EH (cell line): ENCODE measurements at places on chromosomes 2 and 18.

- DNase-seq, result no peak
Measured at GRCh38 chr2:123086613-123087385, 938.3 kb upstream of the CNTNAP5 start.

- DNase-seq, result no peak
Measured at GRCh38 chr18:49560624-49561288, 1.1 kb upstream of the LIPG start.

DNA sequence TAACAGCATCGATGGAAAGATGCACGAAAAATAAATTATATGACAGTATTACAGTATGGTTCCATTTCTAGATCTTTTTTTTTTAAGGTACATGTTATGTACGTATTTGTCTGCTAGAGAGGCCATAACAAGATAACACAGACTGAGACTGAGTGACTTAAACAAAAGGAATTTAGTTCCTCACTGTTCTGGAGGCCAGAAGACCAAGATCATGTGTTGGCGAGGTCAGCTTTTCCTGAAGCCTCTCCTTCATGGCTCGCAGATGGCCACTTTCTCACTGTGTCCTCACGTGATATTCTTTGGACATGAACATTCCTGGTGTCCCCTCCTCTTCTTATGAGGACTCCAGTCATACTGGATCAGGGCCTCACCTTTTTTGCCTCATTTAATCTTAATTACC, 177.4 kb downstream of the CAPN13 start:
- DNase-seq, result peak; percentile 81

DNA sequence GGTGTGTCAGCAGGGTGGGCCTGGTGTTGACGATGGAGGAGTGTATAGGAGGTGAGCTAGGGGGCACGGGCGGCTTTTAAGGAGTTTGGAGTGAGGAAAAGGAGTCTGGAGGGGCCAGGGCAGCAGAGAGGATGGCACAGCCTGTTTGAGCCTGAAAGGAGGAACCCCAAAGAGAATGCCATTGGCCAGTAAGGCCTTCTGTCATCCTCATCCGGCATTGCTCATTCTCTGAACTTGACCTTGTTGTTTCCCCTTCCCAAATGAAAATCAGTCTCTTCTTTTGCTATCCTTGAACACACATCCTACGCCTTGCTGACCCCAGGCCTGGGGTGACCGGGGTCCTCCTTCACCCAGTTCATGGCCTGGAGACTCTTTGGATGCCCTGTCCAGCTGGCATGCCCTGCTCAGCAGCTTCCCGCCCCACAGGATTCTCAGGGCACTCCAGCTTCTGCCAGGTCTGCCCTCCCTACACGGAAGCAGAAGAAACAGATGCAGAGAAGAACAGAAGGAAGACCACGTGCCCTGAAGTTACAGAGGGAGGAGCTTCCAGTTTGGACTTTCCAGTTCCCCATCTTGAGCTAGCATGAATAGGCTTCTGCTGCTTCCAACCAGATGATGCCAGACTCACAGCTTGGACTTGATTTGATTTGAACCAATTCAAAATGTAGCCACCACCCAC, 20.5 kb upstream of the KIF3C start:
- no peak for DNase-seq

GRCh38 chr2:60058781-60059180, 494.7 kb downstream of the BCL11A start:
- no peak for DNase-seq

DNA sequence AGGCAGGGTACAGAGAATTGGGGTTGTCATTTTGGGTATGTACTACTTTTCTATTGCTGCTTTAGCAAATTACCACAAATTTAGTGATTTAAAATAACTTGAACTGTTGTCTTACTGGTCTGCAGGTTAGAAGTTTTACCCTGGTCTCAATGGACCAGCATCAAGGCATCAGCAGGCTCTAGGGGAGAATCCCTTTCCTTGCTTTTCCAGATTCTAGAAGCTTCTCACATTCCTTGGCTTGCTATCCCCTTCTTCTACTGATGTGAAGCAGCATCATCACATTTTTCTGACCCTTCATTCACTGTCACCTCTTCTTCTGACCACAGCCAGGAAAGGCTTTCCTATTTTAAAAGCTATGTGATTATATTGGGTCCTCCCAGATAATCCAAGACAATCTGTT, 237.8 kb upstream of the RBMS1 start:
- no peak for DNase-seq

DNA sequence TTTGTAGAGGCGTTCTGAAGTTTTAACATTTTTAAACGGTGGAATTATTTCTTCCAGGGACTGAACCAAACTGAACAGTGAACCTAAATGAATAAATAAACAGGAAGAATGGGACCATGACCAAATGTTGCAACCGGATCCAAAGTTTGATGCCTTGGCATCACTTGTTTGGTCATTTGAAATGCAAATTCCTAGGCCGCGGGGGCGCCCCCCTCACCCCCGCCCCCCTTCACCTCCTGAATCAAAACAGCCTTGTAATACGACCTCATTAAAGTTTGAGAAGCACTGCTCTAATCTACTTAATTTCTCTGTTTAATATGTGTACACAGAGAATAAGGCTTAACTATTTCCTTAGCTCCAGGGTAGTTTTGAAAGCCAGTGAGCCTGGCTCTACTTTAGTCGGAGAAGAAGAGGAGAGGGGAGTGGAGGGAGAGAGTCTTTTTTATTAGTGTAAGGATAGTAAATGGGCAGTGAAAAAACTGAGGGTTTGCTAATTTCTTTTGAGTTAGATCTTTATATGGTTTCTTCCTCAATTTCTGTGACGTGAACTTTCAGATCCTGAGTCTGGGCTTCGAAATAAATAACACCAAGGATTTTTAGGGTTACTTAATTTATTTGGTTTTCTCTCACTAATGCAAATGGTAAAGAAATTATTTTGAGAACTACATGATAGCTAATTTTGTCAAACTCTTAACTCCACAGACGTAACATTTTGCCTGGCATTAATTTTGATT, 5.7 kb downstream of the C2orf80 start:
- no peak for DNase-seq

DNA sequence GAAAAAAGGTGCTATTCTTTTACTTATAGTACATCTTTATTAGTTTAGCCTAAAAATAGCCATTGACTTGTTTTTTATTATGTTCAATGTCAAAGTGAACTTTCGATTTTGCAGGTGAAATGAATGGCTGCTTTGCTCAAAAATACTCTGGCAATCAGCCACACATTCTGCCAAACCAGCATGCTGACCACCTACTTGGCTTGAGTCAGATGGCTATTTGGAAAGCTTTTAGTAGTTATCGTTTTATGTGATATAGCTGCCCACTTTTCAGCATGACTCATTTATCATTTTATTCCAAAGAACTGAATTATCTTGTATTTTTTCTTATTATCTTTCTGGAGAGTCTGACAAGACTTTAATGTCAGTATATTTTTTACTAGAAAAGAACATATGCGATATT, 1615.8 kb upstream of the TMEFF2 start:
- DNase-seq, result no peak

DNA sequence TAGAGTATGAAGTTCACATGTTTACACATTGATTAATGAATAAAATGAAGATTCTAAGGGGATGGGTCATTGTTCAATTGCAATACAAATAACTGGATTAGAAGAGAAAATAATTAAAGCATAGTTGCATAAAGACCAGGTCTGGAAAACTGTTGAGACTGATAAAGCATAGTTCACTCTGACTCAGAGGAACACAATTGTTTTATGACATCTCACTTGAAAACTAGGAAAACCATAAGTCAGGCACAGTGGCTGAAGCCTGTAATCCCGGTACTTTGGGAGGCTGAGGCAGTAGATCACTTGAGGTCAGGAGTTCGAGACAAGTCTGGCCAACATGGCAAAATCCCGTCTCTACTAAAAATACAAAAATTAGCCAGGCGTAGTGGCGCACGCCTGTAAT, 46.7 kb downstream of the PLA2R1 start:
- DNase-seq, result peak; percentile 48

- DNase-seq, result peak; percentile 83
Measured at GRCh38 chr18:35324926-35325655, 19.1 kb downstream of the ZNF24 start.

DNA sequence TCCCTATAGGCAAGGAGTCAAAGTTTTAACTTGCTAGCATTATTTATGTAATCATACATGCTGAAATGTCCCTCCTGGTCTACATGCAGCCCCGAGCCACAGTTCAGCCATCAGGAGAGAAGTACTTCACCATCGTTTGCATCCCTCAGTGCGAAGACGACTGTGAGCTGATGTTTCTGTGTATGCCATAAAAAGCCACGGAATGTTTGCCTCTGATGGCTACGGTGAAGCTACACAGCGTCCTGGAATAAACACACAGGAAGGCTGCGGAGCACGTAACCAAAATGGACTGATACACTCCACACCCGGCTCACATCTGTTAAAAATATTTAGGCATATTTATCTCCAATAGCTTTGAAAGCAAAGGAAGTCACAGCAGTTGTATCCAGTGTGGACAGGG, 4.3 kb upstream of the SALL3 start:
- DNase-seq, result no peak
